ENCODE measurements at places on chromosomes 6 and 20.

DNA sequence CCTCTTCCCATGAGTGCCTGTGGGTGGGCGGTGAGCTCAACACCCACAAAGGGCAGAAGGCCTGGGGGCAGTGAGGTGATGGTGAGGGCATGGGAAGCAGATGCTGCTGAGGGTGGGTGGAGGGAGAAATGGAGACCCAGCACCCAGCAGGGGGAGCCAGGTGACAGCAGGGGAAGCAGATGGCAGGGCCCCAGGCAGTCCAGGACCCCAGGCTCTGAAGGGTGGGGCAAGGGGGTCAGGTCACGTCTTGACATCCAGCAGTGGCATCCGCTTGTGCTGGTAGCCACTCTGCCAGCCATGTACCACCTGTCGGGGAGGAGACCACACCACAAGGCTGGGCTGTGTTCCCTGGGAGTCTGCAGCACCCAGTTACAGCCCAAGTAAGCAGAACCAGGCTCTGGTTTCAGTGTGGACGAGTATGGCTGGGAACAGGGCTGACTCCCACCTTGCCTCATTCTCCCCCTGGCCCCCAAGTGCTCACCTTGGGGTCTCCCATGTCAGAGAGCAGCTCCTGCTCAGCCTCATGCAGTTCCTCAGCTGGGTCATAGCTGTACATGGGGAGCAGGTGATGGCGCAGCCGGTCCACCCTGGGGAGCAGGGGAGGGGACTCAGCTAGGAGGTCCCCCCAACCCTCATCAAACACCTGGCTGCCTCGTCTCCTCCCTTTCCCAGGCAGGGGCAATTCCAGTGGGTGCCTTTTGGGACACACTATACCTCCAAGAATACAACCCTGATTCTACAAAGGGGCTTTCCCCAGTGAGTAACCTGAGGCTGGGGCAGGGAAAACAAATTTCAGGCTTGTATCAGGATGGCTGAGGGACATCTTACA is 2.0 kb downstream of the SMIM29 start:
- DNase-seq: peak; percentile 20

DNA sequence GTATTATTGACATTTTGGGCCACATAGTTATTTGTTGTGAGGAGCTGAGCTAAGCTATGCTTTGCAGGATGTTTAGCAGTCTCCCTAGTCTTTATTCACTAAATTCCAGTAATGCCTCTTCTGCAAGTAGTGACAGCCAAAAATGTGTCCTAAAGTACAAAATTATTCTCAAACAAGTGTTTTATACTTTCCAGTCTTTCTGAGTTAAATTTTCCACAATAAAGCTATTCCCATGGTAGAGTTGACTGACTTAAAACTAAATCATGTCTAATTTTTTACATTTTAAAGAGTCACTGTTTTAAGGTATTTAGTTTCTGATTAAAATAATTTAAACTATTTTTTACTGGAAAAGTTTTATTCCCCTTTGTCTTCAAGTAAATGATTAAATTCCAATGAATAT is 717.8 kb upstream of the HS3ST5 start:
- no peak for DNase-seq

GRCh38 chr6:26197933-26198721 is 110.9 kb downstream of the HFE start:
- DNase-seq: peak; percentile 74

GRCh38 chr6:34275128-34275804 is 26.5 kb upstream of the SMIM29 start:
- peak; percentile 12 for DNase-seq

GRCh38 chr6:5899216-5900045 is 107.3 kb downstream of the NRN1 start:
- DNase-seq: no peak

DNA sequence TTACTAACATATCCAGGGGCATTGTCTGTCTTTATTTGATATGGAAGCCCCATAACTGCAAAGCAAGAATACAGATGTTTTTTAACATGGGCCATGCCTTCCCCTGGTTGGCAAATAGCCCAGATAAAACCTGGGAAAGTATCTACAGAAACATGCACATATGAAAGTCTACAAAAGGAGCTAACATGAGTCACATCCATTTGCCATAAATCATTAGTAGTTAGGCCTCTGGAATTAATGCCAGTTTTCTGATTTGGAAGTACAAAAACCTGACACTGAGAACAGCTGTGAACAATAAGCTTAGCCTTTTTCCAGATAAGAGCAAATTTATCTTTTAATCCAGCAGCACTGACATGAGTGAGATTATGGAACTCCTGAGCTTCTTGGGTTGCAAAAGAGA is 418.0 kb upstream of the IMPG1 start:
- DNase-seq: no peak

DNA sequence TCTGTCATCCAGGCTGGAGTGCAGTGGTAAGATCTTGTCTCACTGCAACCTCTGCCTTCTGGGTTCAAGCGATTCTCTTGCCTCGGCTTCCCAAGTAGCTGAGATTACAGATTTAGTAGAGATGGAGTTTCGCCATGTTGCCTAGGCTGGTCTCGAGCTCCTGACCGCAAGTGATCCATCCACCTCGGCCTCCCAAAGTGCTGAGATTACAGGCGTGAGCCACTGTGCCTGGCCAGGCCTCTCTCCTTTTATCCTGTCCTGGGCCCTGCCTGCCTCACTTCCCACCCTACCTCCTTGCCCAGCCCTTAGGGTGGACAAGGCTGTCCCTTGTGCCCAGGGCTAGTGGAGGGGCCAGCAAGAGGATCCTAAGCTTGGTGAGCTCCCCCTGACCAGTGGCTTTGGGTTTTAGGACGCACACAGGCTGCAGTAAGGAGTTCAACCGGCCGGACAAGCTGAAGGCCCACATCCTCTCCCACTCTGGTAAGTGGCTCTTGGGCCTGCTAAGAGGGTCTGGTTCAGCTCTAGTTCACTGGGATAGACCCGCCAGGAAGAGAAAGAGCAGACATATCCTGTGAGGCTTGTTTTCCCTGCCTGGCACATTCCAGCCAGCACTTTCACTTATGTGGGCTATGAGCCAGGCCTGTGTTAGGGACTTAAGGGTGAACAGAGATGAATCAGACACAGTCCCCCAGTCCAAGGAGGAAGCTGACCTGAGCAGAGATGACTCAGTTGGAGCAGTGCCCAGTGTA is 21.9 kb upstream of the CHMP4B start:
- DNase-seq: no peak

- no peak for DNase-seq
Measured at GRCh38 chr6:105200133-105200730, 20.4 kb upstream of the POPDC3 start.

DNA sequence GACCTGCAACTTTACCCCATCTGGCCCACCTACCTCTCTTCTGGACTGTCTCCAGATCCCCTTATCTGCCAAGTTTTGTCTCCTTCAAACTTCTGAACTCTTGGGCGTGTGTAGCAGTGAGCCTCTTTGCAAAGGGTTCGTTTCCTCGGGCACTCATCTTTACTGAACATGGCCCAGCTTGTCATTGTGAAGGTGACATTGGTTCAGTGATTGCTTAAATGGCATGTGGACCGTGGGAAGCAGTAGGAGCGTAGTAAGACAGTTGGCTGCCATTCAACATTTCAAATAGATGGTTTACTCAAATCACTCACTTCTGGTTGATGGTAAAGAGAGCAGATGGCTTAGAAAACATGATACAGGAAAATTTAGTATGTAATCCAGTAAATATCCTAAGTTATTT is 34.8 kb upstream of the KIF25 start:
- peak; percentile 61 for DNase-seq

DNA sequence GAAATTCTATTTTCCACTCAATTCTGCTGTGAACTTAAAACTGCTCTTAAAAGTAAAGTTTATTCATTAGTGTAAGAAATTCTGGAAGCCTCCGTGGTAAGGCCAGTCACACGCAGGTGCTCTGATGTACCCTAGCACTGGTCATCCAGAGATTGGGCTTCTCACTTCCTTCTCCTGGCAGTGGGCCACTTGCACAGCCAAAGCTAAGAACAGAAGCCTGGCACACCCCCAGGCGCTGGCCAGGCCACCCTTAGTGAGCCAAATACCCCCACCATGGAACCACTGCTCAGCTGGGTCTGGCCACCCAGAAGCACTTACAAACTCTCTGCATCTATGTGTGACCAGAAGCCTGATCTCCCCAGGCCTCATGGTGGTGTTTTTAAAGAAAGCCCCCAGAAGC is 35.3 kb upstream of the ARFGEF2 start:
- DNase-seq: no peak

GRCh38 chr6:69285054-69285453 is 511.8 kb downstream of the LMBRD1 start:
- no peak for DNase-seq

GRCh38 chr20:54535746-54536145 is 60.4 kb downstream of the DOK5 start:
- DNase-seq: no peak

DNA sequence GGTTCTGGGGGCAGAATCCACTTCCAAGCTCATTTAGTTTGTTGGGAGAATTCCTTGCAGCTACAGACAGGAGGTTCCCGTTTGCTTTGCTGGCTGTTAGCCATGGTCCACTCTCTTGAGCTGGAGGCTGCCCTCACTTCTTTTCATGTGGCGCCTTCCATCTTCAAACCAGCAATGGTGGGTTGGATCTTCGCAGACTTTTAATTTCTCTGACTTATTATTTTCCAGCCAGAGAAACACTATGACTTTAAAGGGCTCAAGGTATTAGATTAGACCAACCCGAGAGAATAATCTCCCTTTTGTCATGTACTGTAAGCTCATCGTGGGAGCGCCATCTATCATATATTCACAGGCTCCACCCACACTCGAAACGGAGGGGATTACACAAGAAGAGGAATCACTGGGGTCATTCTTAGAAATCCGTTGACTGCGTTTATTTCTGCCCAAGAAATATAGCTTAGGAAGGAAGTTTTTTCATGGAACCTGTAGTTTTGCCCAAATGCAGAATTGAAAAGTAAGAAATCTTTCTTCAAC is 38.9 kb downstream of the SAMD5 start:
- DNase-seq: no peak

GRCh38 chr20:23042270-23042669 is 7.2 kb downstream of the SSTR4 start:
- no peak for DNase-seq

- DNase-seq: no peak
Measured at GRCh38 chr6:141210901-141211300, 921.8 kb upstream of the GJE1 start.

DNA sequence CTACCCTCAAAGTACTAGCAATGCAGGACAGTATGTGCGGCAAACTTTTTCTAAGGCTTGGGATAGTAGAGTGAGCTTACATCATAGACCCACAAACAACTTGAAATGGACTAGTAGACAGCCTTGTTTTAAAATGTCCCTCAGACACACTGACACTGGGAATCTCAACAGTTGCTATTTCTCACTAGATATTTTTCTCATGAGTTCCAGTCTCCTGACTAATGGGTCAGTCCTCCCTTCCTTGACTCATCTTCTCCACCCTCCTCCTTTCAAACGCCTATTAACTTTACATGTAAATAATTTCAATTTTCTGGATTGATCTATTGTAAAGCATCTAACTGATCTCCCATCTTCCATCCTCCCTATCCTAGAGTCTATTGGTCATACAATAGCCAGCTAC is 308.3 kb upstream of the PREP start:
- DNase-seq: no peak

GRCh38 chr6:138592749-138593123 is 93.4 kb upstream of the NHSL1 start:
- DNase-seq: no peak

- no peak for DNase-seq
Measured at GRCh38 chr6:37129566-37129965, 40.4 kb upstream of the PIM1 start.

- no peak for DNase-seq
Measured at GRCh38 chr6:98124171-98124570, 710.2 kb upstream of the POU3F2 start.

GRCh38 chr6:80607811-80608391 is 501.4 kb downstream of the BCKDHB start:
- no peak for DNase-seq

GRCh38 chr6:68158256-68158655 is 476.8 kb upstream of the ADGRB3 start:
- no peak for DNase-seq

DNA sequence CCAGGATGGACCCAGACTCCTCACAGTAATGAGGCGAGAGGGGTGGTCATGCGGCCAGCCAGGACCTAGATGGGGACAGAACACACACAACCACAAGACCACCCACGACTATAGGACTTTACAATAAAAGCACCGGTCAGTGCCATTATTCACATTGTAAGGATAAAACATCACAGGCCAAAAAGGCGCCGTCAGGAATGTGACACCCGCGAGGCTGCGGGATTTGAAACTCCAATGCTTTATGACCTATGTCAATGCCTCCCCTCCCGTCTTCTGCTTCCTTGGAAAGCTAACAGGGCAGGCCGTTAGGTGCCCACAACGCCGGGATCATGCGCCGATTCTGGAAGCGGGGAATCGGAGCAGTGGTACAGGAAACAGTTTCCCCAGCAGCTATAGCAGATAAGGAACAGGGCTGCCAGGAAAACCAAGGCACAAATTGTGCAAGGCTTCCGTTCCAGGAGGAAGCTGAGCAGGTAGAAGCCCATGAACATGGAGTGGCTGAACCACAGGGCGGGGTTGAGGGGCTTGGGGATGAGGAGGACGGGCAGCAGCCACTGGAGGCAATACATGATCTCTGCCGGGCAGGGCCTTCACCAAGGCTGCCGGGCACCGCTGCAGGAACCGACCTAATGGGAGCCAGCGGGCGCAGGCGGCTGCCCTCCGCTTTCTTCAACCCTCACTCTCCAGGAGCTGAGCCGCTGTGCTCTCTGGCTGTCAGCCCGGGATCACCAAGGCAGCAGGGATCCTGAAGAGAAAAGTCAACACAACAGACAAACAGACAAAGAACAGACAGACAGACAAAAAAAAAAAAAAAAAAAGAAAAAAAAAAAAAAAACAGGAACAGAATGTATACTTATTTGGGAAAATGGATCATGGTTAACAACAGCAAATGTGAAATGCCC is 2.2 kb upstream of the NNAT start:
- DNase-seq: peak; percentile 80

GRCh38 chr6:147195510-147195909 is 8.7 kb upstream of the STXBP5 start:
- no peak for DNase-seq

DNA sequence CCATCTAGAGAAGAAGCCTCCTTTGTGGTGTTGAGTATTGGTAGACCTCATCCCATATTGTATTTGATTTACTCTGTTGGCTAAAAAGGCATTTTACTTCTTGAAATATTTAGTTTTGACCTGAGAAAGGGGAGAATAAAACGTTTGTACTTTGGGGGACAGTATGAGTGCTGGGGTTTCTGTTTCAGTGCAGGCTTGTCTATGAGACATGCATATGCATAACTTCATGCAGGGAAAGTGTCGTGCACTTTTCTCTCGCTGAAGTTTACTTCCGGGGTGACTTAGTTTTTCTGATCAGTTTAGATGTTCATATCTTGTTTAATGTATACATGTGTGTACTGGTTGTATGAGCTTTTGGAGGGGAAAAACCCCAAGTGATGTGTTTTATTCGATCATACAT is 59.5 kb downstream of the UTRN start:
- no peak for DNase-seq

DNA sequence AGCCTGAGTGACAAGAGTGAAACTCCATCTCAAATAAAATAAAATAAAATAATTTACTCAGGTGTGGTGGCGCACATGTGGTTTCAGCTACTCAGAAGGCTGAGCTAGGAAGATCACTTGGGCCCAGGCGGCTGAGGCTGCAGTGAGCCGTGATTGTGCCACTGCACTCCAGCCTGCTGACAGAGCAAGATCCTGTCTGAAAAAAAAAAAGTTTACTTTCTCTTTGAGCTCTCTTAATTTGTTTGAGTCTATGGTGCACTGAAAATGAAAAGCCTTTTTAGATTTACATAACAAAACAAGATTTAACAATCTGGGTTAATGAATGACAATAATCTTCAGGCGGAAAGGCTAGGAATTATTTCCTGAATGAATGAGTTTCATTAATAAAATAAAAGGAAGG is 23.3 kb upstream of the NHSL1 start:
- no peak for DNase-seq
